T-cell (primary cell): ENCODE measurements at places on chromosomes 1 and 21. TPM values are rescaled to one million over a fixed set of nuclear protein-coding genes. Genes with fewer than 3 reads are reported as not detected.

Gene MMP23B
- total RNA-seq: 7.3 TPM

Gene GBP5
- 114 TPM for total RNA-seq

Gene PLPPR4
- not detected for total RNA-seq

GRCh38 chr1:210598135-210598652 is 269.5 kb downstream of the HHAT start:
- no peak for DNase-seq
- H3K27ac ChIP-seq: no peak overlapping the region
- no peaks in the 10 kb centered on the region for H3K27me3 ChIP-seq
- H3K36me3 ChIP-seq: no peaks in the 10 kb centered on the region
- no peak overlapping the region for H3K4me3 ChIP-seq
- H3K4me1 ChIP-seq: no peaks in the 10 kb centered on the region

DNA sequence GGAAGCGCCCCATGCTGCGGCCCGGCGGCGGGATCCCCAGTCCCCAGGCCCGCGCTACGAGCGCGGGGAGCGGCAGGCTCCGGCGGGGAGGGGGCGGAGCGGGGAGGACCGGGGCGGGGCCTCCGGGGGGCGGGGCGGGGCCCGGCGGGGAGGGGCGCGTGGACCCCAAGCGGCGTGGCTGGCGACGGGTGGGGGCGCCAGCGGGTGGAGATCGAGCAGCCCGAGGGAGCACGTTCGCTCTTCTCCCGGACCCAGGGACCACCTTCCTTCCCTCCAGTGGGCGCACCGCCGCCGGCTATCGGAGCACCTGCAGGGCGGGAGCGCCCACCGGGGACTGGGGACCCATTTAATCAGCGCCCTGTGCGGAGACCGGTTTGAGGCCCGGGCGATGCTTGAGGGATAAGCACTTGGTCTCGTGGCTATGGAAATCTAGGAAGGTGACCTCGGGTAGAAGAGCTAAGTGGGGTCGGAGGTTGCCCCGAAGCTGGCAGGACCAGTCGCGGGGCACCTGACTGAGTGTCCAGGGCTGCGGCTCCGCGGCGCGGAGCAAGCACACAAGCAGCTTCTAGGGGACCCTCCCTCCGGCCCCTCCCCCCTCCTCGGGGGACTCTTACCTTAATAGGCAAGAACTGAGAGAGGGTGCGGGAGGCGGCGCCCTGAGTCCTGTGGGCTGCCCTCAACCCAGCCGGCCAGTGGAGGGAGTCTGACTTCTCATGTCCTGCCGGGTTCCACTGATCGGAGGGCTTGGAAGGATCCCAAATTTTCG is at the start of gene TSPAN2:
Gene TSPAN2 (minus strand): TSS at position 84 of the 766 bp plus-strand sequence. CDS start 71 bp downstream, at position 13.
- no peaks in the 10 kb centered on the region for H3K27me3 ChIP-seq
- peak within 1 kb of the TSS; percentile 54 for H3K27ac ChIP-seq
- H3K4me3 ChIP-seq: peak within 1 kb of the TSS; percentile 89
- peak; percentile 67 for DNase-seq
- H3K36me3 ChIP-seq: no peaks in the 10 kb centered on the region

DNA sequence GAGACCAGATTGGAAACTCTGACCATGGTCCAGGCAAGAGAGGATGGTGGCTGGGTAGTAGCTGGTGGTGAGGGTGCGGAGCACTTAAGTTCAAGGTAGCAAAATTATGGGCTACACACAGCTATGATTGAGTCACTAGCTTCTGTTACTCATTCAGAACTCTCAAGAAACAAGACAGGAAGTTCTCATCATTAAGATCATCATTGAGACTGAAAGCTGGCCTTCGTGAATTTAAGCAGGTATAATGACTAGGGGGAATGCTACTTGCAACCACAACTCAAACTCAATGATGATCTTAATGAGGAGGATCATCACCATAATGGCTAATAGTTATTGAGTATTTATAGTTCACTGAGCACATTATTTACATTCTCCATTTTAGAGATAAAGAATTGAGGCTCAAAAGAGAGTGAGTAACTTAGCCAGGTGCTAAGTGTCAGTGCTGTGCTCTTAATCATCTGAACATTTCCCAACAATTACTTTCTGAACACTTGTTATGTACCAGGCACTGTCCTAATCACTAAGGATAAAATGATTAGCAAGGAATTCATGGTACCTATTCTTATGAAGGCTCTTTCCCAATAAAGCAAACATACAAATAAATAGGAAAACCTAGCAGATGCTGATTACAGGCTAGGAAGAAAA is 286.3 kb upstream of the C1orf105 start:
- H3K36me3 ChIP-seq: no peaks in the 10 kb centered on the region
- no peak overlapping the region for H3K4me3 ChIP-seq
- H3K27ac ChIP-seq: no peak overlapping the region
- no peaks in the 10 kb centered on the region for H3K4me1 ChIP-seq
- DNase-seq: no peak

Gene C1orf210
- total RNA-seq: not detected

DNA sequence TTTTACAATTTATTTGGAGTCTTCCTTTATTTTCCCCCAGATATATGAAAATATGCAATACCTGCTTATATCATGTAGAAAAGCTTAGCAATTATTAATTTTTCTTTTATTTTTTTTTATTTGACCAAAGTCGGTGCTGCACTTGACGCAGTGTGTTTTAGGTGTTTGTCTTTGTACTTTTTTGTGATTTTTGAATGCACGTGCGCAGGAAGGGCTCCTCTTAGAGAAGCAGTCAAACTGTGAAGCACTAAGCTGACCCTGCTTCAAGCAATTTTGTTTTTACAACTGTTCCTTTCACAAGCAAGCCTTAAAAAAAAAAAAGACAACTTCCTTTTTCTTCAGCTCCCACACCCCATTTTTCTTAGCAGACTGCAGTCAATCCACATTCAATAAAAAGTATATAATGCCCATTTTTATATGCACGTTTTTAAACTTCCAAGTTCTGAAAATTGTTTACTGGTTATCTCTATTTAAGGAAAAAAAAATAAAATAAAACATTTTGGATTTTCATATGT is 267.4 kb downstream of the TM2D1 start:
- H3K4me3 ChIP-seq: no peak overlapping the region
- no peaks in the 10 kb centered on the region for H3K36me3 ChIP-seq
- H3K27ac ChIP-seq: no peak overlapping the region
- peaks cover 2% of the 10 kb centered on the region for H3K4me1 ChIP-seq
- no peaks in the 10 kb centered on the region for H3K27me3 ChIP-seq
- no peak for DNase-seq

GRCh38 chr1:116767782-116768382 is 13.7 kb downstream of the CD2 start:
- no peak overlapping the region for H3K4me3 ChIP-seq
- H3K27me3 ChIP-seq: no peaks in the 10 kb centered on the region
- no peak for DNase-seq
- H3K36me3 ChIP-seq: peaks cover 8% of the 10 kb centered on the region

DNA sequence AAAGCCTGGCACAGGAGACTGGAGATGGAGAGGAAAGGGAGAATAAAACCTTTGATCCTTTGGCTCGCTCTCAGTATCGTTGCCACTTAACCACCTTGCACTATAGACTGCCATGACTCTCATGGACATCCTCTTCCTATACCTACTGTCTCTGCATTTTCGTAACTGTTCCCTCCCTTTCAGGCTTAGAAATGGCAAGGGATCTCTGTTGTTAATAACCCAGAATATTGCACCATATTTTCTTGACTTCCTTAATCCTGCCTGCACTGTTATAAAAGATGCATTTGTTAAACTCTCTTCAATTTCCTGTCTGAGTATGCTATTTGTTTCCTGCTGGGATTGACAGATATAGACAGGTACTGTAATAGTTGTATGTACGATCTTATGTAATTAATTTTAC is 38.6 kb downstream of the CYYR1 start:
- no peak for DNase-seq
- no peak overlapping the region for H3K27ac ChIP-seq
- no peaks in the 10 kb centered on the region for H3K36me3 ChIP-seq
- peaks cover 2% of the 10 kb centered on the region for H3K4me1 ChIP-seq

GRCh38 chr1:239771550-239771949 is 320.1 kb upstream of the FMN2 start:
- no peak for DNase-seq
- H3K4me3 ChIP-seq: no peak overlapping the region
- no peaks in the 10 kb centered on the region for H3K36me3 ChIP-seq
- H3K27ac ChIP-seq: no peak overlapping the region
- no peaks in the 10 kb centered on the region for H3K27me3 ChIP-seq
- no peaks in the 10 kb centered on the region for H3K4me1 ChIP-seq

GRCh38 chr1:245704765-245705164 is 550.0 kb downstream of the KIF26B start:
- no peak overlapping the region for H3K4me3 ChIP-seq
- H3K27me3 ChIP-seq: no peaks in the 10 kb centered on the region
- H3K4me1 ChIP-seq: no peaks in the 10 kb centered on the region
- H3K27ac ChIP-seq: no peak overlapping the region
- no peaks in the 10 kb centered on the region for H3K36me3 ChIP-seq

GRCh38 chr1:104932949-104933679 is 1183.4 kb downstream of the AMY1C start:
- no peak overlapping the region for H3K4me3 ChIP-seq
- DNase-seq: no peak
- no peaks in the 10 kb centered on the region for H3K36me3 ChIP-seq
- no peak overlapping the region for H3K27ac ChIP-seq
- H3K4me1 ChIP-seq: no peaks in the 10 kb centered on the region

Gene RNU1-3
- total RNA-seq: 3,650 TPM

- no peak overlapping the region for H3K27ac ChIP-seq
- H3K36me3 ChIP-seq: no peaks in the 10 kb centered on the region
- H3K4me3 ChIP-seq: no peak overlapping the region
- H3K27me3 ChIP-seq: peaks cover 3% of the 10 kb centered on the region
- DNase-seq: no peak
- peaks cover under 1% of the 10 kb centered on the region for H3K4me1 ChIP-seq
These were observed 27.3 kb upstream of the RAB4A start for GRCh38 chr1:229243638-229244037.

DNA sequence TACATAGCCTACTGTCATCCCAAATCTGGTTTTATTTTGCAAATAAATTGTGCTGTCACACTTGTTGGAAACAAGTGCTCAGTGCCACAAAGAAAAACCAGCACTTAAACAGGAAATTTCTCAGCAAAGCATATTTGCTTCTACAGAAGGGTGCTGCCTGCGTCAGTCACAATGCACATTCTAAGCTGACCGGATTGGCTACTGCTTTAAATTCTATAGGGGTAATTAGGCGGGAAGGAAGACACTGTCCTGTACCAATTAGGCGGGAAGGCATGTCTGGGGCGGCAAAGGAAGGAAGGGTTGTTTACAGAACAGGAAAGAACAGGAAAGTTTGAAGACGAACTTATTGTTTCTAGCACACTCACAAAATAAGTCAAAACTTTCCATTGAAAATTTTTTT is 2.8 kb downstream of the IFI16 start:
- H3K4me3 ChIP-seq: peak overlapping the region; percentile 69
- peak; percentile 30 for DNase-seq
- H3K27me3 ChIP-seq: no peaks in the 10 kb centered on the region
- H3K36me3 ChIP-seq: no peaks in the 10 kb centered on the region
- peak overlapping the region; percentile 68 for H3K27ac ChIP-seq

GRCh38 chr1:46676531-46676930 is 4.9 kb downstream of the TEX38 start:
- H3K36me3 ChIP-seq: peaks cover 4% of the 10 kb centered on the region
- DNase-seq: no peak
- no peaks in the 10 kb centered on the region for H3K27me3 ChIP-seq
- peak overlapping the region; percentile 85 for H3K27ac ChIP-seq
- peaks cover 4% of the 10 kb centered on the region for H3K4me1 ChIP-seq

DNA sequence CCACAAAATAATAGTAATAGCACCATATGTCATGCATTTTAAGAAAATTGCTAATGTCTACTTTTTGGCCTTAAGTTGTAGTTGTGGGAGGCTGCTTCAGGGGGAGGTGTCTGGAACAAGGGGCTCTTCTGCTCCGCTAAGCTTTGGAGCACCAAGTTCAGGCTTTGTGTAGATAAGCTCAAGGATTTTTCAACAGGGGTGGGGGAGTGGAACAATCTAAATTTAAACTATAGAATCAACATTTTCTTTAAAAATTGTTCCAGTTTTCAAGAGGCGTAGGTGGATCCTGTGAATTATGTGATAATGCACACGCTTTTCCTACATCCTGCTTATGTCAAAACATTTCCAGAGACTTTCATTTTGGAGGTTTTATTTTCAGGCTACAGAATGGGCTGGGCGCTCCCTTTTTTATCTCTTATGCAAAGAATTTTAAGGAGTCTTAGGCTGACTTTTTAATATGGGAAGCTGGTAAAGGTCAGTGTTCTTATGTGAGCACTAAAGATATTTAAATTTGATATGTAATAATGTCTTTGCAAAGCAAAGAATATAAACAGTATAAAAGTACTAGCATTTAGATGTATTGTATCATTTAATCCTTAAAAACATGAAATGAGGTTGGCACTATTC is 9.9 kb downstream of the ATP1A1 start:
- peaks cover 39% of the 10 kb centered on the region for H3K36me3 ChIP-seq
- no peak overlapping the region for H3K4me3 ChIP-seq
- no peak for DNase-seq
- peaks cover 36% of the 10 kb centered on the region for H3K4me1 ChIP-seq

GRCh38 chr1:74714429-74715235 is 18.2 kb downstream of the CRYZ start:
- H3K27ac ChIP-seq: no peak overlapping the region
- no peaks in the 10 kb centered on the region for H3K27me3 ChIP-seq
- H3K4me1 ChIP-seq: no peaks in the 10 kb centered on the region
- no peak overlapping the region for H3K4me3 ChIP-seq
- DNase-seq: no peak

DNA sequence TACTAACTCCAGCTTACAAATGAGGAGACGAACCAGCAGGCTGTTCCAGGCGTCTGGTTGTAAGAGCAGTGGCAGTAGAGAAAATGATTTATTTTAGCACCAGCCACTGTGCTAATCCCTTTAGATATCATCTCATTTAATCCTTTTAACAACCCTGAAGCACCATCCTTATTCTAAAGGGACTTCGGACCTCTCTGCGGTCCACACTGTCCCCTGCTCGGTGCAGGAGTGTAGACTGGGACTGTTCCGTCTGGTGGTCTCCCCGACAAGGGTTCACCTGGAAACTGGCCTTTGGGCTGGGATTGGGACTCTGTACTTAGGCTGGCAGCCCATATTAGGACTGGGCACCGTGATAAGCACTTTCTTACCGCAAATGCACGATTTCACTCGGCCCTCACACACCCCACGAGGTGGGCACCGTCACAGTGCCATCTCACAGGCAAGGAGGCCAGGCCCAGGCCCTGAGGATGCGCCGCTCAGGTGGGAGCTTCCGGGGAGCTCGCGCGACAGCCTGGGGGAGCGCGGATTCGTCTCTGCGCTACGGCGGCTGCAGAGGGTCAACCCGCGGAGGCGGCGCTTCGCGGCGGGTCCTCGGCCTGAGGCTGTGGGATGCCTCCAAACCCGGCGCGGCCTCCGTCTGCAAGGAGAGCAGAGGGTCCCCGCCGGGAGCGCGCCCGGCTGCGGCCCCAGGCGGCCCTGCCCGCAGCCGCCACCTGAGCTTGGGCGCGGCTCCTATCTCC is 45.2 kb downstream of the ATP1A1 start:
- H3K4me1 ChIP-seq: peaks cover 10% of the 10 kb centered on the region
- H3K27ac ChIP-seq: peak overlapping the region; percentile 75
- H3K4me3 ChIP-seq: peak overlapping the region; percentile 74

GRCh38 chr1:236016083-236016482 is 48.8 kb downstream of the NID1 start:
- no peak overlapping the region for H3K4me3 ChIP-seq
- no peak overlapping the region for H3K27ac ChIP-seq
- no peaks in the 10 kb centered on the region for H3K4me1 ChIP-seq
- no peaks in the 10 kb centered on the region for H3K36me3 ChIP-seq
- DNase-seq: no peak

GRCh38 chr21:32207406-32207716 is 71.5 kb downstream of the MIS18A start:
- H3K27me3 ChIP-seq: no peaks in the 10 kb centered on the region
- H3K27ac ChIP-seq: no peak overlapping the region
- no peak overlapping the region for H3K4me3 ChIP-seq
- DNase-seq: no peak
- no peaks in the 10 kb centered on the region for H3K36me3 ChIP-seq
